ENCODE measurements at places on chromosomes 11 and 22.

GRCh38 chr11:117604336-117604995 is 192.6 kb downstream of the DSCAML1 start:
- DNase-seq, result no peak

DNA sequence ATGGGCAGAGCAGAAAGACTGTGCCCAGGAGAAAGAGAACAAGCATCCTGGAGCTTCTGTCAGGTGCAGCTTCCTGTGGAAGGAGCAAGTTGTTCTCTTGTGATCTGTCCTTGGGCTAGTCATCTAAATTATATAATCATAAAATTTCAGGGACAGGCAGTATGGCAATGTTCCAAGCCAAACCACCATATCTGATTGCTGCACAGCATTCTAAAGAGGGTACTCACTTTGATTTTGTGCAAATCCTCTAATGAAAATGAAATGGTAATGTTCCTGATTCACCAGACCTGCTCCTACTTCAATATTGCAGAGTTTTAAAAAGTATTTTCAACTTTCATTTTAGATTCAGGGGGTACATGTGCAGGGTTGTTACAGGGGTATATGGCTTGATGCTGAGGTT is at the start of gene PATE2:
PATE2 (minus strand) TSS at position 101 of the 400 bp plus-strand sequence; CDS start at position 46, 55 bp downstream.
- DNase-seq, result no peak

DNA sequence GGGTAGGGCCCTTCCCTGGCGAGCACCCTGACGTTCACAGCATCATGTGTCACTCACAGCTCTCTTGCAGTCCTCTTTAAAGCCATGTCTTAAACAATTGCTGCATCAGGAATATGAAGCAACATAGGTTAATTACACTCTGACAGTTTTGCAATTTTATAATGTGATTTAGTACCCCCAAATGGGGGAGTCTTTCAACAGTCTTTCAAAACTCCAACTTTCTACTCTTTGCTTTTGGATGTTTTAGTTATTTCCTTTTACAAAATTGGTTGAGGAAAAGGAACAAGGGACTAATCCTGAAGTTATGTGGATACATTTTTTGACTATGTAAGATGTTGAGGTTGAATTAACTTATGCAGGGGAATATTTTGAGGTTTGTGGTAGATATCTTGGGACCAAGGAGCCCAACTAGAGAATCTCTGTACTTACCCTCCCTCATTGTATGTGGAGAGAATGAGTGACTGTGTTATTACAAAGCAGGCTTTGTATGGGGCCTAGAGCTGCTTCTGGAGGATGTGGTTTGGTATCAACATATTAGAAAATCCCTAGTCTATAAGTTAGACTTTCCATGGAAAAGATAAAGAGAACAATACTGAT is at the start of gene MMP8:
MMP8 (minus strand) TSS at position 51 of the 597 bp plus-strand sequence. CDS start 99 bp downstream, outside the sequence.
- peak; percentile 3 for DNase-seq

GRCh38 chr11:60858731-60859464 is 3.1 kb upstream of the PTGDR2 start:
- no peak for DNase-seq

DNA sequence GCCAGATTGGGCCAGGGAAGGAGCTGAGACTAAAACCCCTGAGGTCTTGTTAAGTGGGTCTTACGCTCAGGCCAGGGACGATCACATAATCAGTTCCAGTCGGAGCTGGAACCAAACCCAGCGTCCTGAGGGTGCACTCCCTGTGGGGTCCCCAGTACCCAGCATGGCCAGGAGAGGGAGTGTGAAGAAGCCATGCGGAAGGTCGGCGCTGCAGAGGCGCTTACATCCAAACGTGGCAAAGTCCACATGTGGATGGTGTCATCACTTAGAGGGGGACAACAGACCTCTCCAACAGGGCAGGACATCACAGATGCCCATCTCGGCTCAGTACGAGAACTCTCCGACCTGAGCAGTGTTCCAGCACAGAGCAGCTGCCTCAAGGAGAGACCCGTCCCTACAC is 8.3 kb downstream of the ATP5MGL start:
- no peak for DNase-seq

GRCh38 chr11:1502954-1503707 is 16.6 kb upstream of the MOB2 start:
- no peak for DNase-seq

DNA sequence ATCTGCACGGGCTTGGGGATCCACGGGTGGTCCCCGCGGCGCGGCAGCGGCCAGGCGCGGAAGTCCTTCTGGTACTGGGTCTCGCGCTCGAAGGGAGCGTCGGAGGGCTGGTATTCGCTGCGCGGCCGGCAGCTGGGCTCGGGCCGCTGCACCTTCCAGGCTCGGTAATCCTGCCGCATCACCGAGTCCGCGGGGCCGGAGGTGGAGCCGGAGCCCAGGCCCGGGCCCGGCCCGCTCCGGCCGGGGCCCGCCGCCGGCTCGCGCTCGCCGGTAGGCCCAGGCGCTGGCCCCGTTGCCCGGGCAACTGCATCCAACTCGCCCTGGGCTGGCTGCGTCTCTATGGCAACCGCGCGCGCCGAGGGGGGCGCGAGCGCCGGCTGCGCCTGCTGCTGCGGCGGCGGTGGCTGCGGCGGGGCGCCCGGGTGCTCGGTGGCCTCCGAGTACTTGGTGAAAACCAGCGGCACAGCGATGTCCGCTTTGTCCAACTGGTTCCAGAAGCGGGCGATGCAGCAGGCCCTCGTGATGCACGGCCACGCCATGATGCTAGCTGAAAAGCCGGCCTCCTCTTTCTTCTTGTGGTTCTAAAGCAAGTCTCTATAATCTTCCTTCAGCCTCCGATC is 897 bp downstream of the MAP6 start:
- no peak for DNase-seq

DNA sequence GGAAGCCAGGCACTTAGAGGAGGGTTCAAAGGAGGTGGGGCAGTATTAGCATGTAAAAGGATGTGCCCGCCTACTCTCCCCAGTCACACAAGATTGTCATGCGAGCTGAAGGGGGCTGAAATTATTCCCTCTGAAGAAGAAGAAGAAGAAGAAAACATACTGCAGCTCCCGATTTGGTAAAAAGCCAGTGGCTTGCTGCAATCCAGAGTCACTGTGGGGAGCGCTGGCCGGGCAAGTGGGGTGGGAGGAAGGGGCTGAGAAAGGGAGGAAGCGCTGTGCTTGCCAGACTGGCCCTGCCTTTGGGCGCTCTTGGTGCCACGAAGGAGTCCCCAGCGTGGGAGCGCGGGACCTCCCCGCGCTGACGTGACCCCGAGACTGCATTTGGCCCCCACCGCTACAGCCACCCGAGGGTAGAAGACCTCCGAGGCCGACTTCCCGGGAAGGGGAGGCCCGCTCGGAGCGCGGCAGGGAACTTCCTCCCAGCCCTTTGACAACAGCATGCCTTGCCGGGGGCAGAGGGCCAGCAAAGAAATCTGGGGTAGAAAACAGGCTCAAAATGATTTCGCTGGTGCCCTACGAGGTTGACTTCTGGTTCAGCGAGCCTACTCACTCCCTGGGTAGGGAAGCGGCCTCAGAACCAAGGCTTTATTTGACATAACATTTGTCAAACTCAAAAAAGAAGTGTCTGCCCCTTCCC is 906.3 kb downstream of the DLG2 start:
- no peak for DNase-seq

DNA sequence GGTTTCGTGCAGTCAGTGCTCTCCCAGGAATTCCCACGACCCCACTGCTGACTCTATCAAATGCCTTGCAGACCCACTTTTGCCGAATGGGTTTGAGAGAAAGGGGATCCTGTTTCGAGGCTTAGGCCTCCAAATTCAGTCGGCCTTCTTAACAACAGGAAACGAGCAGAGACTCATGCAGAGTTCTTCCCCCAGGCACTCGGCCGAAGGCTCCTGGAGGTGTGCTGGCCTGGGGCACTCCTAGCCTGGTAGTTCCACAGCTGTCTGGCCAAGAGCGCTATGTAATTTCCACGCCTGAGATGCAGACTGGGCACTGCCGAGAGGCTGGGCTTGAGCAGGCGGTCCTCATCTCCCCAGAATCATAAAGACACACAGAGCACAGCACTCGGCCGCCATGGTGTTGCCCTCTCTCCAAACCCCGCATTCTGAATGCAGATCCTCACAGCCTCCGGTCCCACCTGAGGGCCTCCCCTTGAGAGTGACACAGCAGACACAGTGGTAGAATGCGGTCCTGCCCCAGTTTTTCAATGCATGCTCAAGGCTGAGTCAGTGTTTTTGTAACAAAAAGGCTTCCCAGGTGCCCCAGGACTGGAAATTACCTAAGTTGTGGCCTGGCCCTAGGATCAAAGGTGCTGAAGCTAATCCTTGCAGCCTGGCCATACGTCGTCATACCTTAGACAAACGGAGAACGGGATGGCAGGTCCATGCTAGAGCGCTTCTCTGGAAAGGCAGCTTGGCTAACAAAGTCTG is 30.2 kb upstream of the BID start:
- no peak for DNase-seq

- DNase-seq, result no peak
These were observed 33.8 kb downstream of the RASSF10 start for GRCh38 chr11:13042873-13043342.

- DNase-seq, result no peak
These were observed 125.3 kb downstream of the DBX1 start for GRCh38 chr11:20034941-20035340.

DNA sequence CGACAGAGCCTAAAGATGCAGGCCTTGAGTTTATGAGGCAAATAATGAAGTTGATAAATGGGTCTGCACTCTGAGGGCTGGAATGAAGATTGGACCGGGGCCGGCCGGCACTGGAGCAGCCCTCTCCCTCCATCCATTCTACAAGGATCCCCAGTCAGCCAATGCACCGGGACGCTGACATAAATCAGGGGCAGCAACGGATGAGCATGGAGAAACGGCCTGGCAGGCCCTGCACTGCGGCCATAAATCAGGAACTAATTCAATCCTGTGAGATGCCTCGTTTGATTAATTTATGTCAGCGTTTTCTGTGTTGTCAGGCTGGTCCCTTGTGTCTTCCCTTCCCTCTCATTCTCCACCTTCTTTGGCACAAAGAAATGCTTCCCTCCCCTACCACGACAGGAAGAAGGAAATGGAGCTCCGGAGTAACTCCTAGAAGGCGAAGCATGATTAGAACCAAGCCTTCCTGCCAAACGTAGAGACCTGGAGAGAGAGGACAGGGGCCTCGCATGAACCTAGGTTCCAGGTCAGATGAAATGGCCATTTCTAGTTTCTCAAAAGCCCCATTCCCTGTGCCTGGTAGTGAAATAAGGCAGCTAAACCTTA is 358.4 kb downstream of the OPCML start:
- DNase-seq, result no peak

DNA sequence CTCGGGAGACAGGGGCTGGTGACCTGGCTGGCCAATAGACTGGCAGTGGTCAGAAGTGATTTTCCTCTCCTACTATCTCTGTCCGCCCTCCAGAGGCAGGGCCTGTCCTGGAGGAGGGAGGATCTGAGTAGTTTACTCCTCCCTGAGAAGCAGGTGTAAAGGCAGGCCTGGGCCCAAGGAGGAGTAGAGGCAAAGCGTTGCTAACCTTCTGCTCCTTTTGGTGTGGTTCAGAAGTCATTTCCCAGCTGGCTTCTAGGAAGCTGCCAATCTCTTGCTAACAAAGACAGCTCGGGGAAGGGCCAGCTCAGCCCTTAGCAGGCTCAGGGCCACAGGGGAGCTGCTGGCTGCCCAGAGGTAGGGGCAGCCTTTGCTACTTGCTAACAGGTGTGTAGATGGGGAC is 151.1 kb upstream of the NECTIN1 start:
- no peak for DNase-seq

DNA sequence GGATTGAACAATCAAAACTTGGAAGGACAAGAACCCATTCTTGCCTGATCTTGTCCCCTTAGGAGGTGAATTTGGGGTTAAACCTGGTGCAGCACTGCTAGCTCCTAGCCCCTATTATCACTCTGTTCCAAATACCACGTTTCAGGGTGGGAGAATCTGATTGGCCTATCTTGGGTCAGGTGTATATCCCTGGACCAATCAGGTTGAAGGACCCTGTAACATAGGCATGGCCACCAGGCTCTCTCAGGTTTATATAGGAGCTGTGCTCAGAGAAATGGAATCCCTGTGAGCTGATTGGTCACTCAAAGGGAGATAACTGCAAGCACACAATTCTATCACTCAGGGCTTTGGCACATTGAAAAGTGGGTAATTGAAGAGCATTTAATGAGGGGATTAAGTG is 26.6 kb upstream of the AMPD3 start:
- no peak for DNase-seq

DNA sequence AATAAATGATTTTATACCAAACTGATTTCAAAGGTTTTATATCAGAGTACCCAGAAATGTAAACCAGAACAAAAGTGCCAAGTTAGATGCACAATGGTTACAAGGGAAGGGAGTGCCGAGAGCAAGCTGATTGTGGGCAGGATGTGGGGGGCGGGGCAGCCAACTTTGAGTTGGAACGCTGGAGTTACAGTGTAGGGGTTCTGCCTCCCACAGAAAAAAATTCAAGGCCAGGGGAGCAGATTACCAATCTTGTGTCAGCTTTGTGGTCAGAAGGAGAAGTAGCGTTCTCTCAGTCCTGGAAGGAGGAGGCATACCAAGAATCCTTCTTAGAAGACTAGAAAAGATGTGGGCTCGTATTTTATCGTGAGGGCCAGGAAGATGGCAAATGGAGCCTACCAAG is 15.9 kb upstream of the POU2AF2 start:
- no peak for DNase-seq

GRCh38 chr11:93075782-93076181 is 106.3 kb downstream of the MTNR1B start:
- DNase-seq, result no peak

DNA sequence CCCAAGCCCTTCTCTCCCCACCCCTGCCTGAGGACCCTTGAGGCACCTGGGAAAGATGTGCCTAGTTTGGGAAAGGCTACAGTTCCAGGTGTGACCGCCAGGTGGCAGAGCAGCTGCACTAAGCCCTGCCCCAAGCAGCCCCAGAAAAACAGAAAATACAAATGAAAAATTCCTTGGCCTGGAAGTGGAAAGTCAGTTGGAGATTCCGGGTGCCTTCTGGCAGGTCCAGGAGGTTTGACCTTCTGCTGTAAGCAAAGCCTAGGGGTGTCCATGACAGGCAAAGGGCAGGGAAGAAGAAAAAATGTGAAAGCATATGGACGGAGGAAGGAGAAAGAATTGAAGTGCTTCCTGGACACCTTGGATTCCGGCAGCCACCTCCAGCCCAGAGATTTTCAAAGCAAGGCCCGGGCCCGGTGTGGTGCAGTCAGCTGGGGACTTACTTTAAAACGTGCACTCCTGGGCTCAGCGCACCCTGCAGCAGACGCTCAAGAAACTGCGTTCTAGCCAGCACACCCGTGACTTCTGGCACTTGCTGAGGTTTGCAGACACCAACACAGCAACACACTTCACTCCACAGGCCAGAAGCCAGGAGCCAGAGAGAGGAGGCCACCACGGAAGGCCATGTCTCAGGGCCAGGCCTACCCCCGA is 37.3 kb upstream of the SLC22A12 start:
- DNase-seq, result peak; percentile 23

GRCh38 chr22:33515795-33516194 is 404.5 kb downstream of the LARGE1 start:
- DNase-seq, result no peak

GRCh38 chr11:82995754-82996398 is 75.8 kb downstream of the RAB30 start:
- no peak for DNase-seq

Data from AML-193 (cell line).